Stimulated activated CD4-positive, alpha-beta T cell treated with anti-CD3 and anti-CD28 coated beads, TNF-alpha, amount 100 ng/mL, for 48 hours (primary cell): ENCODE measurements at places on chromosomes 1 and 21.

DNA sequence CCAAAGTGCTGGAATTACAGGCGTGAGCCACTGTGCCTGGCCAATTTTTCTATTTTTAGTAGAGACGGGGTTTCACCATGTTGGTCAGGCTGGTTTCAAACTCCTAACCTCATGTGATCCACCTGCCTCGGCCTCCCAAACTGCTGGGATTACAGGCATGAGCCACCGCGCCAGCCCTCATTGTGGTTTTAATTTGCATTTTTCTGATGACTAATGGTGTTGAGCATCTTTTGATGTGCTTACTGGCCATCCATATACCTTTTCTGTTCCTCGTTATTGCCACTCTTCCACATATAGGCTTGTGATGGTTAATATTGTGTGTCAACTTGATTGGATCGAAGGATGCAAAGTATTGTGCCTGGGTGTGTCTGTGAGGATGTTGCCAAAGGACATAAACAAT, 17.4 kb upstream of the ENAH start:
- no peak for DNase-seq

GRCh38 chr21:35219291-35219690, 170.2 kb upstream of the RUNX1 start:
- no peak for DNase-seq

- DNase-seq: no peak
Measured at GRCh38 chr1:99472893-99473292, 173.0 kb upstream of the PALMD start.

DNA sequence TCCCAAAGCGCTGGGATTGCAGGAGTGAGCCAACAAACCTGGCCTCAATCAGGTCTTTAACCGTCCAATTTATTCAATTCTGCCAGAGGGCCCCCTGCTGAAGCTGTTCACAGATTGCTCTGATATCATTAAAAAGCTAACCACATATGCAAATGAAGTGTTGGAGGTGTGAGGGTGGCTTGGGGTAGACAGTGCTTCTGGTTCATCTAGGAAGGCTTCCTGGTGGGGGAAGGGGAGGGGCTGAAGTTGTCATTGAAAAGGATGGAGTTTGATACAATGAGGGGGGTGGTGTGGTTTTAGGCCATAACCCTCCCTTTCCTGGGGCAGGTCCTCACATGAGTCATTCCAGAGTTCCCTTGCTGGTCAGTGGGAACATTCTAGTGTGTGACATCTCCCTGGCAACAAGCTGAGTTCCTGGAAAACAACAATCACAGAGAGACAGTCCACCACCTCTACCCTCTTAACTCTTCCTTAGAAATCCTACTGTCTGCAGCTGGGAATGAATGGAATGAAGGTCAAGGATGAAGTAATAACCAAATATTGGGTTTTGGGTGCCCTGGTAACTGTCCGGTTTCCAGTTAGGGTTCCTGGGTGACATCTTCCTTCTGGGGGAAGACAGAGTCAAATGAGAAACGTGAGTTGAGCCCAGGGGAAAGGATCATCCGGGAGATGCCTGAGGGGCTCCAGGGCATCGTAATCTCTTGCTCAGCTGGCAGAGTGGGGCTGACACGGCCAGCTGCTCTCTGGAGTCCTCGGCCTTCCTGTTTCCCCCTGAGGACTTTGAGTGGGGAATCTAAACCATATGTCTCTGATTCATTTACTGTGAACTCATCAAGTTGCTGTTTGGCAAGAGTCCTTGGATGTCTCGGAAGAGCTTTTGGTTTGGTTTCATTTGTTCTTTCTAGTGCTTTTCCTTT, 32.2 kb downstream of the BATF3 start:
- DNase-seq: no peak

GRCh38 chr21:31546443-31547170, 112.9 kb upstream of the SOD1 start:
- no peak for DNase-seq

DNA sequence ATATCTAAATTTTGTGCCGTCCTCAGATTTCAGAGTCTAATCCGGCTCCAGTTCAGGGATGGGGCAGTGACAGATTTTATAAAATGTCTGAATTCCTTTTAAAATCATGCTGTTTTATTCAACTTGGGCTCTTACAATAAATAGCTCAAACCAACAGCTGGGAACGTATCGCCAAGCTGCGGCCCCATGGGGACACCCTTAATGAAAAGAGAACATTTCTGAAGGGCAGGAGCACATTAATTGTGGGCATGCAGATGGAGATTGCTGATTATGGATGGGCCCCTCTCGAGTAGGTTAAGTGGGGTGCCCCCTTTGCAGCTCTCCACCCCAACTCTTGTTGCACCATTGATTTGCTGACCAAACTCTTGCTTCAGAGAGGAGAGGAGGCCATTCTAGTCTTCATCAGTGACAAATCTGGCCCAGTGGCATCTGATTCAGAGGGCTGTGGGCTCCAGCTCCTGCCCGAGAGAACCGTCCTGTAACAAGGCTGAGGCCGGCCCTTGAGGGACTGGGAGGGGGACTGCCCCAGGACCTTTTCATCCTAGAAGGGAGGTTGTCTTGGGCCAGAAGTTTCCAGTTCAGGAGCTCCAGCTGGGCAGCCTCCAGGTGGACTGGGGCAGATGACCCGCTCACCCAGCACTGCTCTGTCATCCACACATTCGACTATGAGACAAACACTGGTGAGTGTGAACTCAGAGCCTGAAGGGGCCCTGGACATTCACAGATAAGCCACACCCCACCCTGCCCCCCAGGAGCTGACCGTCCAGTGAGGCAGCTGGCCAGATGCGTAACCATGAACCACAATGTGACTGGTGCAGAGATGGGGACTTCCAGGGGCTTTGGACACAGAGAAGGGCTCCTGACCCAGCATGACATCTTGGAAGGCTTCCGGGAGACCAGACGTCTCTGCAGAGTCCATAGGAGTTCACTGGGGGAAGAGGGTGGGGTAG, 55.1 kb upstream of the TMEM51 start:
- DNase-seq: no peak

- no peak for DNase-seq
Measured at GRCh38 chr1:15060104-15060503, 93.4 kb upstream of the TMEM51 start.

- no peak for DNase-seq
Measured at GRCh38 chr1:232978815-232979214, 28.4 kb downstream of the NTPCR start.

DNA sequence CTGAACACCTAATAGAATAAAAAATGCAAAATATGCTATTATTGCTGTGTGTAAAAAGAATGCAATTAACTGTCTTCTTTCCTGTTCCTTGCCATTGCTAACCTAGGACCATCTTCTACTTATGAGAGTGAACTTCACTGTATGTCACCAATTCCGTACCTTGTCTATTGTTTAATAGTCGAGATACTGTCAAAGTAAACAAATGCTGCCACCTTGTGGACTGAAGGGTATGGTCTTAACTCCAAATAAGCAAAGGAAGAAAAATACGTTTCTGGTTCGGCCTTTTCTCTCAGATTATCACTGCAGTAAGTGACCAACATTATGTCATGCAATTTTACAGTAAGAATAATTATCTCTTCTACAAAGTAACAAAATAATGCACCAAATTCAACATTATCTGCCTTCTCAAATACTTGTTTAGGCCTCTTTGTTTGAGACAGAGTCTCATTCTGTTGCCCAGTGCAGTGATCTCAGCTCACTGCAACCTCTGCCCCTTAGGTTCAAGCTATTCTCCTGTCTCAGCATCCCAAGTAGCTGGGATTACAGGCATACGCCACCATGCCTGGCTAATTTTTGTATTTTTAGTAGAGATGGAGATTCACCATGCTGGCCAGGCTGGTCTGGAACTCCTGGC, 133.4 kb downstream of the COP1 start:
- DNase-seq: no peak

DNA sequence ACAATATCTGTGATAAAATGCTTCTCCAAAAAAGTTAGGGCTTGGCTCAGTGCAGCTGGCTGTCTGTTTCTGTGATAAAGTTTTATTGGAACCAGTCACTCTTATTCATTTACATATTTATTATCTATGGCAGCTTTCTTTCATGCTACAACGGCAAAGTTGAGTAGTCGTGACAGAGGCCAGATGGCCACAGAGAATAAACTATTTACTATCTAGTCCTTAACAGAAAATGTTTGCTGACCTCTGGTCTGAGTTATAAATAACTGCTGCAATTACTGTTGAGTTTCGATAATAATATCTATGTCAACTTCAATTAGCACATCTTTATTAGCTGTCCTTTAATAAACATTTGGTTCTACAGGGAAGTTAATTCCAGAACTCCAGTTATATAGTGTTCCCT, 180.2 kb upstream of the RUNX1 start:
- DNase-seq: no peak
